ENCODE measurements at places on chromosomes 7 and 10.
A peak's percentile ranks its signal among the peaks of the same experiment; 100 is the strongest.

DNA sequence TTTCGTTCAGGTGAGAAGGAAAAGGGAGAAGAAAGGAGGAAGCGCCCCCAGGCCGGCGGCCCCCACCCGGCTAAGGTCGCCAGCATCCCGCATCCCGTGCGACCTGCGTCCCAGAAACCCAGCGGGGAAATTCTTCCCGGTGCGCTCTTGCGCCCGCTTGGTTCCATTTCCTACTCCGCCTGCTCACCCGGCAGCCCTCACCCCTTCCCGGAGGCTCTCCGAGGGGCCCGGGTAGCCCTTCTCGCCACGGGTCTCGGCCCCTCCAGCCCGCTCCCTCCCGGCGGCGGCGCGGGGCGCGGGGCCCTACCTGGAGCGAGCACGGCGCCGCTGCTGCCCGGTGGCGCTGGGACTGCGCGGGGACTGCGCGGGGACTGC is at the start of gene PRKCQ:
Gene PRKCQ, minus strand, starts transcription at position 373 of the 375 bp plus-strand sequence. CDS start 65,141 bp downstream, outside the sequence.
- DNase-seq = no peak

GRCh38 chr7:130273081-130273932 is 6.6 kb downstream of the CPA2 start:
- DNase-seq = peak; percentile 95

GRCh38 chr10:110007701-110008517 is at the start of gene ADD3:
Gene ADD3, plus strand, starts transcription at chr10:110007984. Its CDS starts 92,670 bp downstream, at chr10:110100654.
- DNase-seq = peak; percentile 85

DNA sequence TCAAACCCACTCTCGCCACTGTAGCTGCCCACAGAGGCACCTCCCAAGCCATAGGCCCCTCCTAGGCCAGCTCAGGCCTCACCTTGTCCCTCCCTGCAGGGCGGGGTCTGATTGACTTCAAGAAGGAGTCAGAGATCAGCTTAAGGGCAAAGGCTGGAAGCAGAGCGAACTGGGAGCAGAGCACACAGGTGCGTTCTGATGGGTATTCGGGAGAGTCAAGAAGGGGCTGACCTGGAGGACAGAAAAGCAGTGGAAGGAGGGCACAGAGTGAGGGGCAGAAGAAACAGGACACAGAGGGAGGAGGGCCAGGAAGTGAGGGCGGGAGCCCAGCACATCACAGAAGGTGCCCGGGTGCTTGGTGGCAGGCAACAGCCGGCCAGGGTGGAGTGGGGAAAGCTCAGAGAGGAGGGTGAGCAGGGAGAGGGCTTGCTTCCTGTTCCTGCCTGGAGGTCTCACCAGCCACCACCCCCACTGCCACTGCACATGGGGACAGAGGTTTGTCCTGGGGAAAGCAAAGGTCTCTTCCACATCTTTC is at the start of gene AOC1:
Gene AOC1, plus strand, starts transcription at position 147 of the 535 bp plus-strand sequence. CDS start 3,954 bp downstream, outside the sequence.
- no peak for DNase-seq

- DNase-seq = no peak
Measured at GRCh38 chr7:127347567-127348246, 44.8 kb downstream of the ZNF800 start.

- DNase-seq = no peak
Measured at GRCh38 chr7:45394117-45394708, 180.0 kb upstream of the ADCY1 start.

DNA sequence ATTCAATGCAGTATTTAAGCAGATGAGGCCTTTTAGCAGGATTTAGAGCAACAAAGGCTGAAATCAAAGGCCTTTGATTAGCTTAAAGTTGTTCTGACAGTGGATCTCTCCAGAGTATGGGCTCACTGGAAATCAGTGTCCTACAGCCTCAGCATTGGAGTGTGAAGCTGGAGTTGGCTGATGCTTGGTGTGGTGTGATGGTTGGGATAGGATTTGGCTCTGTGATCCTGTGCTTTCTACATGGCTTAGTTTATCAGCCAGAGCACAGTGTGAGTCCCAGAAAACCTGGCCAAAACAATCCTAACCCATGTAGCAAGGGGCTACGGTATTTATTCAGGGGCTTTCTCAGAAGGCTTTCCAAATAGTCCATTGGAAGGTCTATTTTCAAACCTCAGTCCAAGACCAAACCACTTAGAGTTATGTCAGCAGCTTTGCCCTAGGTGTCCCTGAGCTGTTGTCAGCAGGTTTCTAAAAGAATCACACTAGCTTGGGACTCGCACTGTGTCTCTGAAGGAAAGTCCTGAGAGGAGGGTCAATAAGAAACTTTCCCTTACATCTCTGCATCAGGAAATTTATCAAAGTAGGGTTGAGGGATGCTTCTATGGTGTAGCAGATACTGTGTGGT is 65.4 kb upstream of the ANKRD1 start:
- DNase-seq = no peak

- DNase-seq = no peak
Measured at GRCh38 chr7:155357573-155358041, 59.9 kb downstream of the INSIG1 start.

- no peak for DNase-seq
Measured at GRCh38 chr7:117090791-117091190, 137.5 kb downstream of the ST7 start.

DNA sequence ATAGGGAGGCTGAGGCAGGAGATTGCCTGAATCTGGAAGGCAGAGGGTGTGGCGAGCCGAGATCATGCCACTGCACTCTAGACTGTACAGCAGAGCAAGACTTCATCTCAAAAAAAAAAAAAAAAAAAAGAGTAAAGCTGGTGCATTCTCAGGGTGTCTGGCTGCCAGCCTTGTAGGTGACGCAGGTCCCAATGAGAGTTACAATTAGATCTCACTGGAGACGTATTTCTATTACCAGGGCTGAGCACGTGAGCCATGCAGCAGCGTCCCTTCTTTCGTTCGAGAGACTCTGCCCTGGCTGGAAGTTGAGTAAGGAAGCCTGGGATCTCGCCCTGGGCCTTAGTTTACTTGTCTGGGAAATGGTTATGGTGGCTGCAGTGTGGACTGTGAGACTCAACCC is 22.4 kb upstream of the ZMIZ1 start:
- DNase-seq = no peak

GRCh38 chr7:20787660-20788419 is 1.2 kb upstream of the SP8 start:
- no peak for DNase-seq

DNA sequence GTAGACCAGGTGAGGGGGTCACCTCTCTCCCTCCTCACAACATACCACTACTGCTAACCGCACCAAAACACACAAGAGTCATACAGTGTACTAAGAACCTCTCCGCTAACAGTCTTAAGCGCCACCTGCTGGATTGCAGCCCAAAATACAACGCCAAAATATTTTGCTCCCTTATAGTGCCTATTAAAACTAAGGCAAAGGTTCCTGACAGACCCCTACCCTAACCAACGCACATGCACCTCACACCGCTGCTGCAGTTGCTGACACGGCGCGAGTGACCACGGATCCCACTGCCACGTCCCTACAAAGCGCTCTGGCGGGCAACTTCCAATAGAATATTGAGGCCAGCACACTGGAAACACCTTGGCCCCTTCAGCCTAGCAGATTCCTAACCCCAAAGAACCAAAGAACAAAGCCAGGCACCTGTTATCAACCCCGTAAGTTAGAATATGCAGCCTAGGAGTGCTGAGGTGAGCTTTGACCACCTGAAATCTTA is 563.6 kb upstream of the SEMA3D start:
- no peak for DNase-seq

GRCh38 chr7:158395780-158396278 is 191.8 kb downstream of the PTPRN2 start:
- DNase-seq = no peak

DNA sequence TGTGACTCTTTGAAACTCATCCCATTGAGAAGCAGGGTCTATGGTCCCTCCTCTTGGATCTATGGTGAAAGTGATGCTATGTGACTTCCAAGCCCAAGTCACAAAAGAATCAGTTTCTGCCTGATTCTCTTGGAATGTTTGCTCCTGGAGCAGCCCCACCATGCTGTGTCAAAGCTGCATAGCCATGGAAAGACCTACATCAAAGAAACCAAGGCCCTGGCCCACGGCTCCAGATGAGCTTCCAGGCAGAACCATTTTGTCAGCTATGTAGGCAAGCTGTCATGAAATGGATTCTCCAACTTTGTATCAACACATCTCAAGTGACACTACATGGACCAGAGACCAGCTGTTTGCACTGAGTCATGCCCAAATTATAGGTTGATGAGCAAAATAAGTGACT is 77.0 kb downstream of the AASS start:
- no peak for DNase-seq
